Pancreas (tissue), 10 donors: ENCODE measurements at places on chromosomes 7 and 10.

- no peak for DNase-seq
Measured at GRCh38 chr7:1352656-1353271, 106.5 kb downstream of the MICALL2 start.

GRCh38 chr10:73634421-73634820 is 6.9 kb downstream of the MYOZ1 start:
- no peak for DNase-seq

GRCh38 chr10:85421421-85421820 is 945.2 kb downstream of the GRID1 start:
- no peak for DNase-seq

DNA sequence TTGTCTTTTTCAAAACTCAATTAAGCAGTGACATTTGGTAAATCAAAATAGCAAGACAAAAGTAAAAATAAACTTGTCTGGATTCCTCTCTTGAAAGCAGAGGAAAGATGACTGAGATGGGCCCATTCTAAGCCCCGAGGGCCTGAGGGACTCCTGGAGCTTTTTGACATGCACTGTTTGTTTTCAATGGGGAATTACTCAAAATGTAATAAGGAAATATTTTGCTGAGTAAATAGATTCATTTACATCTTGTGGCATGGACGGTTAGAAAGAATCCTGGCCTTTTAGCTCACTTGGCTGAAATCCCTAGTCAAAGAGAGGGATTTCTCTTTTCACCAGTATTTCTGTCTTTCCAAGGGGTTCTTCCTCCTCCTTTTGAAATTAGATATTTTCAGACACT is 108.0 kb downstream of the MKX start:
- no peak for DNase-seq

DNA sequence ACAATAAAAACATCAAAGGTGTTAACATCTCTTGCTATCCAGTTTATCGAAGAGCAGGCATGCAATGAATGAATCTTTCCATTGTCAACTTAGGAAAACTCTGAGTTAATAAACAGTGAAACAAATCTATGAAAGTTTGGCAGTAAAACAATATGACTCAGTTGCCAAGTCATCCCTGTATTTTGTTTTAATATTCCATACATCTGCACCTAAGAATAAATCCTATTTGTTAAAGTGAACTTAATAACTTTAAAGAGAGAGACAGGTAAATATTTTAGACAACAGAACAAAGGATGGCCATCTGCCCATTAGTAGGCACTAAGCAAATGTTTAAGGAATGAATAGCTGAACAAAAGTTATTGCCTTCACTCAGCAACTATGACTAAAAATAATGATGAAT is 700.5 kb upstream of the CELF2 start:
- DNase-seq: no peak
